ENCODE measurements at places on chromosomes 3 and 15.
A peak's percentile ranks its signal among the peaks of the same experiment; 100 is the strongest.

GRCh38 chr15:62495670-62496614, 330.9 kb upstream of the C2CD4B start:
- no peak for DNase-seq

- no peak for DNase-seq
Observed at GRCh38 chr3:34102288-34102687, 303.9 kb downstream of the PDCD6IP start.

DNA sequence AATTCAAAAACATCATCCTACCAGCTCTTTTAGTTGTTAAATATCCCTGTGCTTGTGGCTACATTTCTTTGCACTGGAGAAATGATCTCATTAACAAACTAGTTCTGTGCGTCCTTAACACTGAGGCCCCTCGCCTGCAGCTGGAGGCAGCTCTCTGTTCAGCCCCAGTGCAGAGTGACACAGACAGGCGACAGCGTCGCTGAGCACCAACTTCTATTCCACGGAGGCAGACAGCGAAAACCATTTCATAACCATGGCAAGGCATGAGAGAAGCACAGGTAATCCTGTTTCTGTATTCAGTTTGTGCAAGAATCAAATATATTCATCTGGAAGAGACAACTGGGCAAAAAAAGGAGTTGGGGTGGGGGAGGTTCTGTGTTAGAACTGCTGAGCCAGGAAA, 530.7 kb downstream of the ZIC1 start:
- no peak for DNase-seq

DNA sequence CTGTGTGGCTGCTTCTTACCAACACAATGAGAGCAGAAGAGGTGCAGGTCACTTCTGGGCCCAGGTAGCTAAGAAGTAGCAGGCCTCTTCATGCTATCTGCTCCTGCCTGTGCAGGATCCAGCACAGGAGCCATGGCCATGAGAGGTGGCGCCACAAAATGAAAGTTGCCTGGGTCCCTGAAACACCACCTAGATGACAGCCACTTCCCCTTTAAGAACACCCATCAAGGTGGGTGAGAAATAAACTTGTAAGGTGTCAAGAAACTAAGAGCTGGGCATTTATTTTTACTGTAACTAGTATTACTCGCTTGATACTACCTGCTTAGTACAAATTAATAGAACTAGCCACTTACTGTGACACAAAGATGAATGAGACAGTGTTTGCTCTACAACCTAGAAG, 484.6 kb upstream of the TBL1XR1 start:
- DNase-seq, result peak; percentile 38

DNA sequence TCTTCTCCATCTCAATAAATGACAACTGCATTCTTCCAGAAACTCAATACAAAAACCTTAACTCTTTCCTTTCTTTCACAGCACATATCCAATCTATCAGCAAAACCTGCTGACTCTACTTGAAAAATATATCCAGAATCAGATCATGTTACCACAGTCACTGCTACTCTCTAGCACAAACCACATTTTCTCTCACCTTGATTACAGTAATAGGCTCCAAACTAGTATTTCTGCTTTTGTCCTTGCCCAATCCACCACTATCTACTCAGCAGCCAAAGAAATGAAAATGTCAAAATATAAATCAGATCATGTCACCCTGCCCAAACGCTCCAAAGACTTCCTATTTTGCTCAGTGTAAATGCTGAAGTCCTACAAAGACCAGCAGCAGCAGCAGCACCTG, 15.2 kb downstream of the TMCC1 start:
- DNase-seq, result no peak

- peak; percentile 87 for DNase-seq
Observed at GRCh38 chr3:32570421-32571191, at the start of gene DYNC1LI1. TSS of gene DYNC1LI1 (minus strand) at chr3:32570858. CDS start at chr3:32570770, 88 bp downstream.

DNA sequence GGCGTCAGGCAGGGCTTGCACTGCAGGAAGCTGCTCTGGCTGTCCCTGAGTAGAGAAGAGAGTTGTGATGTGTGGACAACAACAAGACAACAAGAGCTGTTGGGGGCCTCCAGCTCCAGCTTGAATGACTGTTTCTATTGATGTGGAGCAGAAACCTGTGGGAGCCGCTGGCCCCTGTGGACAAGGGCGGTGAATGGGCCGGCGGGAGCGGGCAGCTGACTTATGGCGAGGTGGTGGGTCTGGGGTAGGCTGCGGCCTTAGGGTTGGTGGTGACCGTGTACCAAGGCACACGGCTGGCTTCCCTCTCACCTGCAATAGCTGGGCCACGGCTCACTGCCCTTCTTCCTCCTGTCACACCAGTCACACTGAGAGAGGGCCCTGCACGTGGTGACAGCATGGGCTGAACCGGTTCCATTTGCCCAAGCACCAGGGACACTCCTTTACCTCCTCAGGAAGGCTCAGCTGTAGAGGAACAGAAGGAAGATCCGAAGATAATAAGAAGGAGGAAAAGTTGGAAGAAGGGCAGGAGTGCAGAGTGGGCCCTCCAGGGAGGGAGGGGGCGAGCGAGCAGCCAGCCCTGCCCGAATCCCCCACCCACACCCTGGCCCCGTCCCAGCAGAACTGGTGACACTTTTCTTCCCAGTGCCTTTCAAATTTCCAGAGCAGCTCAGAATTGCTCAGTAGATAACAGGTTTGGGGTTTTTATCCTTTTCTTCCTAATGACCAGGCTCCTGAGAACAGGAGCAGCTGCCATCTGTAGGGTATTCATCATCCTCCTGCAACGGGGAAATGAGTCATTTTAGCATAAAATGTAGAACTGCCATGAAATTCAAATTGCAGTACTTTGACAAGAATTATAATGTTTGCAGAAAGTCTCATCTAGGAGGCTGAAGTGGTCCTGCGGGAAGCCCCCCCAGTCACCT, 136.9 kb downstream of the TJP1 start:
- DNase-seq, result no peak

- no peak for DNase-seq
Observed at GRCh38 chr3:11423868-11424267, 151.7 kb downstream of the ATG7 start.

GRCh38 chr3:160830796-160831195, 74.8 kb downstream of the PPM1L start:
- no peak for DNase-seq

- DNase-seq, result no peak
Observed at GRCh38 chr3:151362751-151363174, 21.8 kb downstream of the P2RY12 start.

GRCh38 chr3:138367911-138368310, 19.5 kb downstream of the MRAS start:
- no peak for DNase-seq

DNA sequence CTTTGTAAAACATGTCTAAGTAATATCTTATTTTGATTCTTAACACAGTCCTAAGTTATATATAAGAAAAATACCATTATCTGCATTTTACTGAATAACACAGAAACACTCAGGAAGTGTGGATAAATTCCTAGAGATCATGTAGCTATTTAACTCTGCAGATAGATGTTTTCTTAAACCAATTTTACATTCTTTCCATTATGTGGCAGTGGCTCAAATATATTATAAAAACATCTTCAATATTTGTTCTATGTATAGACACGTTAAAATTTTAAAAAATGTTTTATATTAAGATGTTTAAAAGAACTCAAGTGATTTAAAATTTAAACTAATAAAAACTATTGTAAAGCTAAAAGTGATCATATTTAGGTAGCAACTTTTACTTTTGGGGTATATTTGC, 683.8 kb downstream of the DIPK2A start:
- DNase-seq, result no peak

DNA sequence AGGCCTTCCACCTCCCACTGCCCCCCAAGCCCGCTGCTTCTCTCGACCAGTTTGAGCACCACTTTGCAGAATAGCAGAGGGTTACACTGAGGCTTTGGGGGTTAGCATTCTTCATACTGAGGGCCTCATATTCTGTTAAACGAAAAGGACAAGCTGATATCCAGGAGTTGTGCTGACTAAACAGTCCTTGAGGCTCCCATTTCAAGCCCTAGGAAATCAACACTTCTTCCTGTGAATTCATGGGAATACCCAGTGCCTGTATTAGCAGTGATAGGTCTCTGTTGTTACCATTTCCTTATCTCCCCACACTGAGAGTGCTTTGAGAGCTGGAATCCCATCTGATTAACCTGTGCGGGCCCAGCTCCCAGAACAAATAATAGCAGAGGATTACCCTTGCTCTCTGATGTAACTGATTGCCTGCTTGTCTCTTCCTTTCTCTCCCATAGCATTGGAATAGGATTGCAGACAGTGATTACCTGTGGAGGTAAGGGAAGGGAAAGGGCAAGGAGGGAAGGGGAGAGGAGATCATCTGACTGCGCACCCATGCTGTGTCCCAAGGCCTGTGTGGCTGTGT, 930 bp downstream of the FBXW12 start:
- no peak for DNase-seq

DNA sequence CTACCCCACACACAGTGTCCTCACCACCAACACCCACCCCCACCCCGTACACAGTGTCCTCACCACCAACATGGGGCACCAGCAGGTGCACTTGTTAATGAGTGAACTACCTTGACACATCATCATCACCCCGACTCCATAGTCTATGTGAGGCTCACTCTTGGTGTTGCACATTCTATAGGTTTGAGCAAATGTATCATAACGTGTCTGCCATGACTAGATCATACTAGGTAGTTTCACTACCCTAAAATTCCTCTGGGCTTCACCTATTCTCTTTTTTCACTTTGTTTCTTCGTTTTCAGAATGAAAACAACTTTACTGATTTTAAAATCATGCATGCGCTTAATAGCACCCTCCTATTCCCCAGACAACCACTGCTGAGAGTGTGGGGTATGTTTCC, 102.6 kb upstream of the SLC6A6 start:
- DNase-seq, result no peak

- DNase-seq, result no peak
Observed at GRCh38 chr15:70033109-70033508, 64.6 kb downstream of the TLE3 start.

GRCh38 chr3:88283242-88283592, 133.5 kb downstream of the C3orf38 start:
- no peak for DNase-seq

DNA sequence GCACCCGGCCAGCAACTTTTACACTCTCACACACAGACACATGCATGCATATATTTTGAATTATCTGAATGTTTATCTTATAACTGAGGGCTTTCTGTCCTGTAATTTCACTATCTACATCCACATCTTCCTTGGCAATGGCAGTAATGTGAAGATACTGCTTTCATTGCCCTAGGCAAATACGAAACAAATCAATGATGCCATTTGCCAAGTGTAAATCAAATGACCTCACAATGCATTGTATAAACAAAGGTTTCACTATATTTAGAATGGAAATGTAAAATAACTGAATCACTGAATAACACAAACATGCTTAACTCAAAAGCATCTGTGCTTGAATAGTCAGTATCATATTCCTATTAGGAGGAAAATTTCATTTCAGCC, 455.6 kb downstream of the TBL1XR1 start:
- DNase-seq, result no peak

DNA sequence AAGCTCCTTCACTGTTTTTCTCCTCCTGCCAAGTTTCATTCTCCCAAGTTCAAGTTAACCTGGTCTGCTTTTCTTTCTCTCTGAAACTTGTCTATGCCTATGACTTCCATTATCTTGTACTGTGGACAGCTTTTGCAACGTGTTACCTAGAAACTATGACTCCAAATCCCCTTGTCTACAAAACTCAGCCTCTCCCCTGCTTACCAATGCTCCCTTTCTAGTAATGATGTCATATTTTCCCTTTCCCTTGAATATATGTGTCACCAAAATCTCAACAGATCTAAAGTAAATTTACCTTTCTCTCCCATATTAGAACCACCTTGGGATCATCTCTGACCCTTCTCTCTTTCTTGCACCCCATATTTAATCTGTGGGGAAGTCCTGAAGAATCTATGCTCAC, 10.5 kb upstream of the ABHD2 start:
- no peak for DNase-seq

DNA sequence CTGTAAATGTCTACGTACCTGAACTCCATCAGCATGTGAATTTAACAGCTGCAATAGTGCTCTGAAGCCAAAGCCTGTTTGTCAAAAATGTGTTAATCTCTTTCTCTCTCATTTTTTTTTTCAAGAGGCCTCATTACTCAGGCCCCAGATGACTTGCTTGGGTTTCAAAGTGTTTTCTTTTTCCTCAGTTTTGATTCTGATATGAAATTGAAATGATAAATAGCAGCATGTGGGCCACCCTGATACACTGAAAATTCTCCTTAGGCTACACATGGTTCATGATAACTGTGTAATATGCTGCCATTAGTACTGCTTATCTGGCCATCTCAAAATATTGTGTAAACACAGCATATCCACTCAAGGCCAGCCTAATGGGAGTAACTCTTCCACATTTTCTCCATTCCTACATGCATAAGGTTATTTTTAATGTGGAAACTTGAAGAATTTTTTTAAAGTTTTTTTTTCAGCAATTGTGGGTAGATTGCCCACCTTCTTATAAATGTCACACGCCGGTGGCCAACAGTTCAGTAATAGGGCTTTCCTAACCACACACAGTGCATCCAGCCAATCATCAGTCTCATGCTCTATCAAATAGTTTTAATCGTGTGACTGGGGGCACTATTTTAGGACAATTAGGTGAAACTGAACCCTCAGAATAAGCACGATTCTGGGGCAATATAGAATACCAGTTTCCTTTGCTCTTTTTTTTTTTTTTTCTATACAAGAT, 13.1 kb upstream of the DENND4A start:
- DNase-seq, result no peak

DNA sequence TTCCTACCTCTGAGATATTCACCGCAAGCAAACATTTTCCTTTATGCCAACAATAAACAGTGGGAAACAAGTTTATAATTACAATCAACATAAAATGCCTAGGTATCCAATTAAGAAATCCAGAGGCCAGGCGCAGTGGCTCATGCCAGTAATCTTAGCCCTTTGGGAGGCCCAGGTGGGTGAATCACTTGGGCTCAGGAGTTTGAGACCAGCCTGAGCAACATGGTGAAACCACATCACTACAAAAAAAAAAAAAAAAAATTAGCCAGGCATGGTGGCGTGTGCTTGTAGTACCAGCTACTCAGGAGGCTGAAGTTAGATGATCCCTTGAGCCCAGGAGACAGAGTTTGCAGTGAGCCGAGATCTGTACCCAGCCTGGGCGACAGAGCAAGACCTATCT, 17.3 kb downstream of the TBC1D2B start:
- no peak for DNase-seq
